ENCODE measurements at places on chromosomes 12 and 14.
A peak's percentile ranks its signal among the peaks of the same experiment; 100 is the strongest.

DNA sequence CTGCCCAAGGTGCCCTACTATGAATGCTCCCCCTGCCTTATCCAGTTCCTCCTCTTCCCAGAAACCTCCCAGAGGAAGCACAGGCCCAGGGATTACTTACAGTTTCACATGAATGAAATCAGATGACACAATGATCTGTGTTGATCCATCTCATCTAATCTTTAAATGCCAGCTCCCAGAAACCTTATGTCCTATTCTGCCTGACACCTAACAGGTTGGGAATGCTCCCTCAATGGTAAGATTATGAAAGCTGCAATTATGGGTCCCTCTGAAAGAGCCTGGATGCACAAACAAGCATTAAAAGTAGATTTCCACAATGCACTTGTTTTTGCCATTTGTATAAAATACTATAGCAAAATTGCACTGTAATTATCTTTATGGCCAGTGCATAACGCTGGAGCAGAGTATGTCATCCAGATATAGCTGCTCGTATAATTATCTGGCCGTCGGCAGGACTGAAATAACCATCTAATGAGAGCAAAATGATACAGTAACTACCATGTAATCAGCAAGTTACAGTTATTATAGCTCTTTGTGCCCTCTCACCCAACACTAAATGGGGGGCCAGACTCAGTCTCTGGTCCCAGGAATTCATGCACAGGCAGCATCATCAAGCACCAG lies 4.4 kb upstream of the ZBTB39 start:
- no peak for DNase-seq

- DNase-seq, result no peak
Observed at GRCh38 chr12:115440438-115440837, 756.5 kb upstream of the TBX3 start.

- DNase-seq, result no peak
Observed at GRCh38 chr12:39074063-39074462, 168.7 kb upstream of the CPNE8 start.

GRCh38 chr12:122190842-122191668 lies 8.1 kb downstream of the LRRC43 start:
- peak; percentile 7 for DNase-seq

DNA sequence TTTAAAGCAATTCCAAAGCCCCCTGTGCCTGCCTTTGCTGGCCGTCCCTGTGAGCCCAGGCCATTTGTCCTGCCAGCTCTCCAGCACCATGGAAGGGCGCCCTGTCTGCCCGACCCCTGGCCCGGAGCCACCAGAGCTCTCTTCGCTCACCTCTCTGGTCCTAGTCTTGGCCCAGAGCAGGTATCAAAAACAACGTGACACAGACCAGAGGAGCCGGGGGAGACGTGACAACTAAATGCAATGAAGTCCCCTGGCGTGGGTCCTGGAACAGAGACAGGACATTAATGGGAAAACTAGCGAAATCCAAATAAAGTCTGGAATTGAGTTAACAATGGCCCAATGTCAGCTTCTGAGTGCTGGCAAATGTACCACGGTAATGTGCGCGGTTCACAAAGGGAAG lies 83.2 kb upstream of the DIO3 start:
- DNase-seq, result no peak
